Activated CD4-positive, alpha-beta T cell treated with anti-CD3 and anti-CD28 coated beads, Interleukin-2, amount 10 ng/mL, durations not matched to agents 7 days and 5 days (primary cell): ENCODE measurements at places on chromosomes 11 and 22. TPM values are rescaled to one million over a fixed set of nuclear protein-coding genes. Genes with fewer than 3 reads are reported as not detected.

UBQLNL gene
- 0.25 TPM for total RNA-seq

GNAZ gene
- 0.35 TPM for total RNA-seq

ASPHD2 gene
- 8.5 TPM for total RNA-seq

SAA4 gene
- not detected for total RNA-seq

ST3GAL4 gene
- 7.5 TPM for total RNA-seq

OR10A2 gene
- total RNA-seq, result not detected

ABCG4 gene
- total RNA-seq, result 0.15 TPM

OR5P2 gene
- total RNA-seq, result not detected

MUC5AC gene
- total RNA-seq, result not detected

RASL10A gene
- total RNA-seq, result 0.37 TPM

PHF21B gene
- not detected for total RNA-seq

HEPN1 gene
- not detected for total RNA-seq

OR2D2 gene
- total RNA-seq, result not detected

PTGDR2 gene
- 1.4 TPM for total RNA-seq

MRGPRX4 gene
- total RNA-seq, result not detected

TREH gene
- not detected for total RNA-seq

OR8G5 gene
- not detected for total RNA-seq

CDON gene
- total RNA-seq, result 3.4 TPM

RASD2 gene
- total RNA-seq, result not detected
